Sigmoid colon (tissue), 7 donors: ENCODE measurements at places on chromosomes 11 and 22. TPM values are rescaled to one million over a fixed set of nuclear protein-coding genes. Genes with fewer than 3 reads are reported as not detected.

- H3K27ac ChIP-seq, result no peak overlapping the region
- H3K27me3 ChIP-seq, result no peaks in the 10 kb centered on the region
- DNase-seq, result no peak
- H3K36me3 ChIP-seq, result no peaks in the 10 kb centered on the region
- H3K4me1 ChIP-seq, result no peaks in the 10 kb centered on the region
Observed at GRCh38 chr22:30627471-30627870, 8.1 kb upstream of the SLC35E4 start.

- no peak overlapping the region for H3K27ac ChIP-seq
- no peaks in the 10 kb centered on the region for H3K36me3 ChIP-seq
- DNase-seq, result no peak
- H3K27me3 ChIP-seq, result no peaks in the 10 kb centered on the region
Observed at GRCh38 chr11:28169816-28170215, 61.6 kb downstream of the METTL15 start.

GRCh38 chr11:132334769-132335280 is 964.4 kb downstream of the NTM start:
- no peak overlapping the region for H3K4me3 ChIP-seq
- no peak overlapping the region for H3K27ac ChIP-seq
- no peaks in the 10 kb centered on the region for H3K27me3 ChIP-seq
- H3K4me1 ChIP-seq, result no peaks in the 10 kb centered on the region

DNA sequence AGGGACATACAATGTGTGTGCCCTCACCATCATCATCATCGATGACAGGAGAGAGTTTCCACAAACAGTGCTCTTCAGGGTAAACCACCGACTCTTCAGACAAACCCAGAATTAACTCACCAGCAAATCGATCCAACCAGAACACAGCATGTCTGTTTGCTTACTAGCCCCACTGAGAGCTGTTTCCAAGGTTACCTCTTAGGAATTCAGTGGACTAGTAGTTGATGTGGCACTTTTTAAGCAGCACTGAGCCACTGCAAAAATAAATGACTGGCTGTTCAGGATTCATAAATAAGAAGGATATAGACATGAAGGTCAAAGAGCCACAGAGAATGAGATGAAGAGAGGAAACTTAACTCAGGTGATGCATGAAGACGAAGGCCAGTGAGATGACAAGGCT is 83.1 kb downstream of the PARVA start:
- H3K27ac ChIP-seq, result peak overlapping the region; percentile 90
- H3K36me3 ChIP-seq, result no peaks in the 10 kb centered on the region
- H3K4me1 ChIP-seq, result peaks cover 83% of the 10 kb centered on the region
- DNase-seq, result no peak
- H3K27me3 ChIP-seq, result no peaks in the 10 kb centered on the region

The BMAL1 gene
- total RNA-seq, result 28.9 TPM

The RAG1 gene
- 0.71 TPM for total RNA-seq

The CCDC116 gene
- total RNA-seq, result 0.41 TPM

- DNase-seq, result no peak
- no peaks in the 10 kb centered on the region for H3K36me3 ChIP-seq
- no peak overlapping the region for H3K27ac ChIP-seq
- H3K4me3 ChIP-seq, result no peak overlapping the region
Observed at GRCh38 chr11:83521647-83522596, 235.8 kb upstream of the CCDC90B start.

DNA sequence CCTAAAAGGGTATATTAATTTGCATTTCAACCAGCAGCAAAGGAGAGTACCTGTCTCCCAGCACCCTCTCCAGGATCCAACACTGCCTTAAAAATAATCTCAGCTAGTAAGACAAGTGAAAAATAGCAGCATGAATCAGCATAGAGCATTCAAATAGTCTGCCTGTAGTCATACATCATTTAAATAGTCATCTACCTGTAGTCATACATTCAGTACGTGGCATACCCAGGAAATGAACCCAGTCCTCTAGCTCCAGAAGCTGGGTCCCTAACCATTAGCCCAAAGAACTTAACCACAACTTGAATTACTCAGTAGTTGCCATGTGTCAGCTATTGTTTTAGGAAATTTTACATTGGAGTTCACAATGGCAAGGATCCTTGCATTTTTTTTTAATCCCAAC is 9.3 kb downstream of the TENM4 start:
- no peak overlapping the region for H3K27ac ChIP-seq
- no peaks in the 10 kb centered on the region for H3K4me1 ChIP-seq
- no peak overlapping the region for H3K4me3 ChIP-seq
- H3K36me3 ChIP-seq, result no peaks in the 10 kb centered on the region

DNA sequence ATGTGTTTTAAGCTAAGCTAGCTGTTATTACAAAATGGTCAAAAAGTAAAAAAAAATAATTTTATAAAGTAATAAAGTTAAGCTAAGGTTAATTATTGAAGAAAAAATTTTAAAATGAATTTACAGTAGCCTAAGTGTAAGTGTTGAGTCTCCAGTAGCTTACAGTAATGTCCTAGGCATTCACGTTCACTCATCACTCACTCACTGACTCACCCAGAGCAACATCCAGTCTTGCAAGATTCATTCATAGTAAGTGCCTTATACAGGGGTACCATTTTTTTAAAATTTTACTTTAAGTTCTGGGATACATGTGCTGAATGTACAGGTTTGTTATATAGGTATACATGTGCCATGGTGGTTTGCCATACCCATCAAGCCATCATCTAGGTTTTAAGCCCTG is 11.6 kb upstream of the OOSP4B start:
- no peaks in the 10 kb centered on the region for H3K27me3 ChIP-seq
- no peak overlapping the region for H3K27ac ChIP-seq
- H3K4me3 ChIP-seq, result no peak overlapping the region
- DNase-seq, result no peak
- no peaks in the 10 kb centered on the region for H3K36me3 ChIP-seq

- H3K4me3 ChIP-seq, result no peak overlapping the region
- no peaks in the 10 kb centered on the region for H3K27me3 ChIP-seq
- peak overlapping the region; percentile 84 for H3K27ac ChIP-seq
- H3K36me3 ChIP-seq, result no peaks in the 10 kb centered on the region
Observed at GRCh38 chr22:24146791-24147353, 34.4 kb upstream of the SUSD2 start.

- H3K36me3 ChIP-seq, result no peaks in the 10 kb centered on the region
- H3K4me3 ChIP-seq, result no peak overlapping the region
- H3K27me3 ChIP-seq, result no peaks in the 10 kb centered on the region
- H3K4me1 ChIP-seq, result no peaks in the 10 kb centered on the region
Observed at GRCh38 chr11:60528465-60528864, 13.3 kb downstream of the MS4A13 start.

DNA sequence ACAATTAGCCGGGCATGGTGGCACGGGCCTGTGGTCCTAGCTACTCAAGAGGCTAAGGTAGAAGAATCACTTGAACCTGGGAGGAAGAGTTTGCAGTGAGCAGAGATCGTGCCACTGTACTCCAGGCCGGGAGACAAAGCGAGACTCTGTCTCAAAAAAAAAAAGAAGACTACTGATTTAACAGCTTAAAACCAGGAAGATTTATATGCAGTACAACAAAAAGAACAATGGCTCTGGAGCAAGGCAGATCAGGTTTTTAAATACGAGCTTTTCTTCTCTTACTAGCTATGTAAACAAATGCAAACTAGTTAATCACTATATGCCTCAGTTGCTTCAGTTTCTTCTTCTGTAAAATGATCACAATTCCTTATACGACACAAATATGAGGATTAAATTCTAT is 6.9 kb downstream of the FAM168A start:
- H3K27me3 ChIP-seq, result no peaks in the 10 kb centered on the region
- no peak overlapping the region for H3K27ac ChIP-seq
- H3K4me1 ChIP-seq, result no peaks in the 10 kb centered on the region

The ZW10 gene
- total RNA-seq, result 9.8 TPM

DNA sequence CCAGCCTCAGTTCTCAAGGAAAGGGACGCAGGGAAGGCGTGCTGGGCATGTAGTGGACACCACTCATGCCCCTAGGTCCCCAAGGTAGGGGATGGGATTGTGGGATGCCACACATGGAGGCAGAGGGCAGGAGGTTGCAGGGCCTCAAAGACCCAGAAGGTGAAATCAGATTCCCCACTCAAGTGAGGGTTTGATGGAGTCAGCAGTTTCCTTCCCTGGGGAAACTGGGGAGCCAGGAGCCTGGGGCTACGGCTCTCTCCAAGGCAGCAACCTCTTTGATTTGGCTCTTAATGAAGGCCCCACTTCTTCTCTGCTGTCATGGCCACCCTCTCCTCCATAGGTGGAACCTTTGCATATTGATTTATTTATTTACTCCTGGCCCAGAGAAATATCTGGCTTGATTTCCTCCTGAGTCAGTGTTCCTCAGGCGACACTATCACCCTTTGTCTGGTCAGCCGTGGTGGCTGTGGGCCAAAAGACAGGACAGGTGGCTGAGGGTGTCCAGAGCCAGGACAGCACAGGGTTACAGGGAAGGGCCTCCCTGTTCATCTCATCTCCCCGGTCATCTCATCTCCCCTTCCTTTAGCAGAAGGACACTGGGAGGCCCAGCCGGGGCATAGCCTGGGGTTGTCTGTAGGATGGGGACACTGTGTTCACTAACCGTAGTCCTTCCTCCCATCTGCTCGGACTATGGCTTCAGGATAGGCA is 9.6 kb downstream of the GNAZ start:
- H3K4me1 ChIP-seq, result no peaks in the 10 kb centered on the region
- DNase-seq, result no peak
- no peaks in the 10 kb centered on the region for H3K27me3 ChIP-seq
- H3K4me3 ChIP-seq, result no peak overlapping the region
- no peaks in the 10 kb centered on the region for H3K36me3 ChIP-seq

DNA sequence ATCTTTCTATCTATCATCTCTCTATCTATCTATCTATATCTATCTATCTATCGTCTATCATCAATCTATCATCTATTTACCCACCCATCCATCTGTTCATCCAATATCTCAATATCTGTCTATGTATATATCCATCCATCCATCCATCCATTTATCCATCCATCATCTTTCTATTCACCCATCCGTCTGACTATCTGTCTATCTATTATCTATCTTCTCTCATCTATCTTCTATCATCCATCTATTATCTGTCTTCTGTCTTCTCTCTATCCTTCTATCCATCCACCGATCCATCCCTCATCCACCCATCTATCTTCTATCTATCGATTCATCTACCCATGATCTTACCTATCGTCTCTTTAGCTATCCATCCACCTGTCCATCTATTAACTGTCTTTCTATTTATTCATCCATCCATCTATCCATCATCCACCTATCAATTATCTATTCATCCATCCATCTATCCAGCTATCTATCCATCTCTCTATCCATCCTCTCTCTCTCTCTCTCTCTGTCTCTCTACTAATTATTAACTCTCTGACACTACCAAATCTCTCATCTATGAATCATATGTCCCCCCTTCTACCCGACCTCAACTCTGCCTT is 89.1 kb downstream of the DHCR7 start:
- H3K4me1 ChIP-seq, result no peaks in the 10 kb centered on the region
- DNase-seq, result no peak
- no peaks in the 10 kb centered on the region for H3K27me3 ChIP-seq
- no peak overlapping the region for H3K27ac ChIP-seq
- H3K4me3 ChIP-seq, result no peak overlapping the region

The SERPING1 gene
- total RNA-seq, result 397 TPM

DNA sequence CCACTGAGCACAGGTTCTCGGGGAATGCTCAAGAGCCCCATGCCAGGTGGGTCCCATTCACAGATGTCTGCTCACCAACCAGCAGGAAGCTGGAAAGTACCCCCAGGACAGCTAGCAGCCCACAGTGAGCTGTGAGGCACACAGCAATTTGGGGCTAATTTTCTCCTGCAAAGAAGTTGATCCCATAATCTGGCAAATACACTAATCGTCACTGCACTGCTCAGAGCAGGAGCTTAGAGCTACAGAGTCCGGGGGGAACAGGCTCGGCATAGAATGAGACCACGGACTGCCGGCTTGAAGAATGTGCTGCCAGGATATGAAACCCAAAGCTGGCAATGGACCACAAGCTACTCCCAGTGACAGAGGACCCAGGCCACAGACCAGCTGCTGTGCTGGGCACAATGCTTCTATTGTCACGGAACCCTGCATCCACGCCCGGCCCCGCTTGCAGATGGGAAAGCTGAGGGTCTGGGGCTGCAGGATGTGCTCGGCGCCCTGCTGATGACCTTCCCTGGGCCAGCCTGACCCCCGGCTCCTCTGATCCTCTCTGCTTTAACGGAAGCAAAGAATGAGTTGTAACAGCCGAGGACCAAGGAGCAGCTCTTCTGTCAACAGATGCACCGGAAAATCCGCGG is 239.7 kb downstream of the CTTN start:
- no peak overlapping the region for H3K27ac ChIP-seq
- DNase-seq, result no peak
- no peaks in the 10 kb centered on the region for H3K27me3 ChIP-seq

DNA sequence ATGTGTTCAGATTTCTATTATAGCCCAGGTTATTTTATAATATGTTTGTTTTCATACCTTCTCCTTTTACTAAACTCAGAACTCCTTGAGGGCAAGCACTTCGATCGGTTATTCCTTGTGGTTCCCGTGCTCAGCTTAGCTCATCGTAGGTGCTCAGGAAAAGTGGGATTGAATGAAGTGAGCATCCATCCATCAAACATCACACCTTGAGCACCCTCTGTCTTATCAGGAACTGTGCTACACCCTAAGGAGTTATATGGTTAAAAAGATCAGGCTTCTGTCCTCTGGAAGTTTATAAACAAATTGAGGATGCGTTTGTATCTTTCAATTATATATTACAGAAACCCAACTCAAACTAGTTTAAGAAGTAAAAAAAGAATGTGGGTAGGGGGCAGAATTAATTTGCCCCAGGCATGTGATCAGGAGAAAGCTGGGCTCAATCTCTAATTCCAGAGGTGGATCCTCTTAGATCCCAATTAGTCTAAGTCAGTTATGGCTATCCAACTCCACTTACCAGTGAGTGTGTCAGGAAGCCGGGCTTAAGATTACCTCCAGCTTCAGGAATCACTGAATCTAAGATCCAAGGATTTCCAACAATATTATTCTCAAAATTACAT is 59.9 kb upstream of the RRAS2 start:
- DNase-seq, result no peak
- H3K36me3 ChIP-seq, result no peaks in the 10 kb centered on the region
- H3K4me1 ChIP-seq, result peaks cover 32% of the 10 kb centered on the region
- no peaks in the 10 kb centered on the region for H3K27me3 ChIP-seq
- peak overlapping the region; percentile 60 for H3K27ac ChIP-seq
- H3K4me3 ChIP-seq, result no peak overlapping the region
